Smooth muscle cell of the brain vasculature (primary cell): ENCODE measurements at places on chromosomes 1 and 21.

DNA sequence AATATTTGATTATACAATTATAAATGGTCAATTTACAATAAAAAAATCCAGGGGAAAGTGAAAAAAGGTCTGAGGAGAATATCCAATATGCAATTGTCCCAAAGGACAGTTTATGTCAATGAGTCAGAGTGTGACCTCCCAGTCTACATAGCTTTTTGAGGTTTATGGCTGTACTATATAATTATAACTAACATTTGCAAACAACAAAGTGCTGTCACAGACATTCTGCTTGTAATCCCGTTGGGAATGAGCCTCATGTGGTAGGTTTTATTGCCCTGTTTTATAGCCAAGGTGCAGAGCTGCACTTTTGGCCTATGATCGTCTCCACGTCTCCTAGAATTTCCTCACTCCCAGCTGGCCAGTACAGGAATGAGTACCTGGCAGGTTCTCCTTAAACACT, 103.8 kb downstream of the ADSS2 start:
- DNase-seq = no peak

DNA sequence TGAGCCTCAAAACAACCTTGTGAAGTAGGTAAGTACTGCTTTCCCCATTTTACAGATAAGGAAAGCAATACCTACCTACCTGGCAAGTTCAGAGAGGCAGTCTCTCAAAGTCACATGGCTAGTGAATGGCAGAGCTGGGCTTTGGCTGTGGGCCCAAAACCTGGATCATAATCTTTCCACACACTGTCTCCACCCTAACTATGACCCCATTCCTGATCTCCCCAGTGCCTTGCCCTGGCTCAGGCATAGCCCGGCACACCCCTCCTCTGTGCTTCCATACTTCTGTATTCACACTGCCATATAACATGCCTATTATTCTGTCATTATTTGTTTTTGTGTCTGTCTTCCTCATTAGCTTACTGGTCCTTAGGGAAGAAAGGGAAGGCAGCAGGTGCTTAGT, 15.9 kb downstream of the GNG12 start:
- DNase-seq = no peak

DNA sequence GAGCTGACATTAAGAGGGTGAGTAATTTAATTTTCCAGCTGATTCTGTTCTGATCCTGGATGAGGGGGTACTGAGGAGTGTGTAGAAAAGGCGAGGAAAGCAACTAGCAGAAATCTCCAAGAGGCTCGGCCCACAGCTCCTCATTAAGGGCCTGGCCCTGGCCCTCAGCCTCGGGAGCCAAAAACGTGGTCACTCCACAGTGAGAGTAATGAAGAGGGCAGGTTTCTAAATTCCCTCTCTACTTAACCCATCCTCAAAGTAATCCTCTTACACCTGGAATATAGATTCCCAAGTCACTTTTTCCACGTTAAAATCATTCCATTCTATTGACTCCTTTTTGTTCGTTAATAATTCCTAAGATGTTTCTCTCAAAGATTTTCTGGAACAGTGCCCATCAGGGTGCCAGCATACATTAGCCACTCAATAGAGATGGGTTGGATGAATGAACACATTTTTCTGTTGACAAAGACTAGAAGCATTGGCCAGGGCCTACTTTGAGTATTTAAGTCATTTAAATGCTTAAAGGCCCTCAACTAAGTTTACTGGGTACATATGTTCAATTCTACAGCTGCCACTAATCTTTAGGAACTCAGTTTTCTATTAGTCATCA, 1.1 kb upstream of the COL11A1 start:
- no peak for DNase-seq

DNA sequence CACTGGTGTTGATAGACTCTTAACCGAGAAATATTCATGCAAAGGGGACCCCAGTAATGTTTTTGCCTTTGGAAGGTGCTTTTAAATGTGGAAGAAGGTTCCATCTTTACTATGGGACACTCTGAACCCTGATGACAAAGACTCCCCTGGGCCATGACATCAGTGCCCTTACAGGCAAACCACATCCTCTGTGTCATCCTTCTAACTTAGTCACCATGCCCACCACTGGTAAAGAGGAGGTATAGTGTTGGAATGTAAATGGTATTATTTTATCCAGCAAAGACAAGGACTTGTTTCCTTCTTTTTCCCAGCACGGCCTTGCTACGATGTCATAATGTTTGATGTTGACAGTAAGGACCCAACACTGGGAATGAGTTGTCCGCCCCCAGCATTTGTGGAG, 12.6 kb downstream of the METTL13 start:
- no peak for DNase-seq

DNA sequence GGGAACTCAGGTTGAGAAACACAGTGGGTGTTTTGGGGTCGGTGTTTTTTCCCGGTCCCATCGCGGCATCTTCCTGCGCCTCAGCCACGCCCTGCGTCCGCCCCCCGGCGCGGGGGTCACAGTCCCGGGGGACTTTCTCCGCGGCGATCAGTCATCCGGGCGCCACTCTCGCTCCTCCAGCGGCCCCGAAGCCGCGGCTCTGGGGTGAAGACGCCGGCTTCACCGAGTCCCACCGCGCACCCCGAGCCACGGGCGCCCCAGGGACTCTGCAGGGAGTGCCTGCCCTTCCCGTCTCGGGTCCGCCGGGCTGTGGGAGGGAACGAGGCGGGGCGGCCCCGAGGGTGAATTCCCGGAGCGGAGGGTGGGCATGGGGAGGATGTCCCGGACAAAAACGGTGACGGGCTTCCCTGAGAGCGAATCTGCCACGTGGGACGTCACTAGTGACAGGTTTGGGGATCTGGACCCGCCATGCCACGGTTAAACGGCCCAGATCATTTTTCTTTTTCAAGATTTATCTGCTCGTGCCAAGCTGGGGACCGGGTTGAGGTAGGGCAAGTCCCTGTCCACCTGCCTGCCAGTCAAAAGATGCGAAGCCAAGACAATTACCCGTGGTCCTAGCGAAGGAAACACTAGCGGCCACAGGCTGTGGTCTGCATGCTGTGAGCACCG, 717 bp upstream of the BATF3 start:
- DNase-seq = no peak

DNA sequence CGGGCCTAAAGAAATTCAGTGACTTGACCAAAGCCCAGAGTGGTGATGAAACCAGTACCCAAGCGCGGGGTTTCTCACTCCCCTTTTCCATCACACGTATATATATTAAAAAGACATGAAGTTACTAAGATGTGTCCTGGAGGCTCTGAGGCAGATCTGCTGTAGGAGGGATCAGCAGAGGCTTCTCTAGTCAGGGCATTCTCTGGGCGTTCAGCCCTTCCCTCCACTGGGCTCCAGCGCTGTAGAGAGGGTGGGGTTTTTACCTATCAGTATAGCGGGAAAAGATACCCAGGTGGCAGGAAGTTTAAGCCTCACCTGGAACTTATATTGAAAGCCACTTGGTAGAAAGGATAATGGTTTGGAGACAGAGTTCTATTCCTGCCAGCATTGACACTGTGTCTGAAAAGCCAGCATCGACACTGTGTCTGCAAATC, 862 bp upstream of the PLEKHO1 start:
- no peak for DNase-seq

DNA sequence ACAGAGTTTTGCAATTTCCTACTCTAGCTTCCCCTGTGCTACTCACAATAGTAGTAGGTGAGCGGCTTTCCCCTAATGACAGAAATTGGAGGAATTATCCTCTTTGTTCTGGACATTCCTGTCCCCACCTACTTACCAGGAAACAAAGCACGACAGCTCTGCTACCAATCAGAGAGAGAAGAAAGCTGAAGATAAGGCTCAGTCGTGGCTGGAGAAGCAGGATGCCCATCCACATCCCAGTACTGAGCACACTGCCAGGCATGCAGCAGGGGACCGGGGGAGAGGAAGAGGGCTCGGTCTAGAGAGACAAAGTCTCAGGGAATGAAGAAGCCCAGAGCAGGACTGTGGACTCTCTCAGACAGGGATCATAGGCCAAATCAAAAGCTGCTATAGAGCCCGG, 134.1 kb upstream of the KRTAP19-8 start:
- DNase-seq = no peak

- no peak for DNase-seq
These were observed 21.6 kb downstream of the RAB3GAP2 start for GRCh38 chr1:220250681-220251080.

DNA sequence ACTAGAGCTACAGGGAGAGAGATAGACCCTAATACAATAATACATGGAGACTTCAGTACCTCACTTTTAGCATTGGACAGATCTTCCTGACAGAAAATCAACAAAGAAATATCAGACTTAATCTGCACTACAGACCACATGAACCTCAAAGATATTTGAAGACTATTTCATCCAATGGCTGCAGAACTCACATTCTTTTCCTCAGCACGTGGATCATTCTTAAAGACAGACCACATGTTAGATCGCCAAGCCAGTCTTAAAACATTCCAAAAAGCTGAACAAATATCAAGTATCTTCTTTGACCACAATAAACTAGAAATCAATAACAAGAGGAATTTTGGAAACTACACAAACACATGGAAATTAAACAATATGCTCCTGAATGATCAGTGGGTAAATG, 576.0 kb downstream of the KIF26B start:
- DNase-seq = no peak

GRCh38 chr1:201593200-201593921, 54.4 kb downstream of the NAV1 start:
- DNase-seq = no peak

- no peak for DNase-seq
These were observed 3.7 kb downstream of the OLIG1 start for GRCh38 chr21:33073636-33074035.

- DNase-seq = no peak
These were observed 102.8 kb downstream of the CASZ1 start for GRCh38 chr1:10693497-10694273.

- no peak for DNase-seq
These were observed 51.1 kb upstream of the PDC start for GRCh38 chr1:186511761-186512637.

DNA sequence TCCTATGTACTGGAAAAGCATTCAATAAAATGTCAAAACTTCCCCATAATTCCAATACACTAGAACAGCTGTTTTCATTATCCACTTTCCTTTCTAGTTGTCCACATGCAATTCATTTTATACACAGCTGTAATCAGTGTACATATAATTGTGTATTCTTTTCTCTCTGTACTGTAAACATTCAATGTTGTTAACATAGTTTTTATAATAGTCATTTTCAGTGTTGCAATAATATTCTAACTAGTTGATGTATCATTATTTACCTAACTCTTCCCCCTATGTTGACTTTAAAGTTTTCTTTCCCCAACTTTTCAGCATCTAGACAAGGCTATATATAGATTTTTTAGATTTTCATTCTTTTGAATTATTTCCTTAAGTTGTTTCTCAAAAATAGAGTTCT, 44.4 kb downstream of the DIPK1A start:
- DNase-seq = no peak

- DNase-seq = no peak
These were observed 60.3 kb downstream of the GALNT2 start for GRCh38 chr1:230127105-230128054.

DNA sequence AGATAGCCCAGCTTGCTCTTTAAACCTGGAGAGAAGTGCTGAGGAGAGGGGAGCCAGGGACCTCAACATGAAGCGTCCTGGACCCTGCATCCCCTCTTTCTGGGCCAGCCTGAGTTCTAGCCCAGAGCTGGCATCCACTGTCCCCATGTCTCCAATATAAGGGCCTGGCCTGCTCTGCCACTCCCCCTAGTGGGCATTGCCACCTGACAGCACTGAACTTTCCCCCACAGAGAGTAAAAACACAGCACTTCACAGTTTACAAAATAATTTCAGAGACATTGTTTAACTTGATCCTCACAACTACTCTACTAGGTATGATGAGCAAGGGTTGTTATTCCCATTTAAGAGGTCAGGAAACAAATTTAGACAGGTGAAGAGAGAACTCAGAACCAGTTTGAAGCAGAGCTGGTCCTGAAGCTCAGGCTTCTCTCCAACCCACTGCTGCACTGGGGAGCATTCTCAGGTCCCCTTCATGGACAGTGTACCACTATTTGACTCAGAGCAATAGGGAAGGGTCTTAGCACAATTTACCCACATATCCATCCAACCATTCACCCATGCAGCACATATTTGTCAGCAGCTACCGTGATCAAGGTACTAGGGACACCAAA, 151.2 kb downstream of the DMRTA2 start:
- no peak for DNase-seq

DNA sequence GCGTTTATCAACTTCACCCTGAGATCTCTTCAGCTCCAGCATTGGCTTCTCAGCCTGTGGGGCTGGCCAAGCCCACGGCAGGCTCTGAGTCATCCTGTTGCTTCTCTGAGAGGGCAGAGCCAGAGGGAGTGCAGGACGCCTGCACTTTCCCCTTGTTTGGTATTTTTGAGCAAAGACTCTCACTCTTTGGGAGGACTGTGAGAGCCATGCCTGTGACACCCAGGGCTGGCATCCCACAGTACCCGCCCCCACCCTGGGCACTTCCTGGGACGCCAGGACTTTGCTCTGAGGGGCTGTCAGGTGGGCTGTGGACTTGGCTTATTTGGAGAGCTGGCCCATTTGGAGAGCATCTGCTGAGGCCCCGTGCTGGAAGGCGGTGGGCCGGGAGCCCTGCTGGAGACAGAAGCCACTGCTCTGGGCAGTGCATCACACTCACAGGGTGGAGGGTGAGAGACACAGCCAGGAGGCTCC, 37.4 kb downstream of the VANGL1 start:
- no peak for DNase-seq

DNA sequence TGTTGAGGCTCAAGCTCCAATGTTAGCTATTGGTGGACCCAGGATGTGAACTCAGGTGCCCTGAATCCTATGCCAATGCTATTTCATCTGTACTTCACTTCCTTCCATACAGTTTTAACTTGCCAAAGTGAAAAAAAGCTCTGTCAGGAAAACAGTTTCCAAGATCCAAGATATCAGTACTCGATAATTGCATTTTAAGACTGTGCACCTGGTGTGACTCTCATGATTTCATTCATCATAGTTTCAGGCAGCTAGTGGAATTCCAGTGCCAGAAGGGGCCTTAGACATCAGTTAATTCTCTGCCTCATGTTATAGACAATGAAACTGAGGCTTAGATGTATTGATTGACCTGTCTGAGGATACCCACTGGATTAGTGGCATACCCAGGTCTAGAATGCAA, 26.5 kb upstream of the LEPR start:
- no peak for DNase-seq

DNA sequence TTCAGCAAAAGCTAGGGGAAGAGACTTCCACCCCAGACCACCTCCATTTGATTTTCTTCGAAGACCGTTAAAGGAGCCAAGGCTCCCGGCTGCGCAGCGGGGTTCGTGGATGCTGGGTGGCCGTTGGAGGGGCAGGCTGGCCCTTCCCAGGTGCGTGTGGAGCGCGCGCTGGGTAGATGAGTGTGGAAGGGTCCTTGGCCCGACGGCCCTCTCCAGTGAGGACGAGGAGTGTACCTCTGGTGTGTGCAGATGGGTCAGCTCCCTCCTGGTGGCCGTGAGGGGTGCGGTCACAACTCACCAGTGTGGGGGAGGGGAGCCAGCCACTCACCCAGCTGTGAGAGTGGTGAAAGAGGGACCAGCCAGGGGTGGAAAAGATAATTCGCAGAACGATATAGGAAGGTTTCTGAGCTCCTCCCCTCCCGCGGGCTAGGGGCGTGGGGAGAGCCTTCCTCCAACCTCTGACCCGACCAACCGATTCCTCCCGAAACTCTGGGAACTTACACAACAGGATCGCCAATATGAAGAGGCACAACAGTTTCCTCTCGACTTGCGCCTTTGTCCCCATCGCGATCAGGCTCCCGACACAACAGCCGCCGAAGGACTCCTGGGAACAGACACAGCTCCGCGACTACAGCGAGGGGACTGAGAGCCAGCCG, at the start of gene F11R:
F11R (minus strand) TSS at position 644 of the 656 bp plus-strand sequence; CDS start at position 565, 79 bp downstream.
- DNase-seq = no peak

GRCh38 chr1:153353226-153353947, 4.3 kb upstream of the S100A9 start:
- DNase-seq = no peak
